Smooth muscle cell of the coronary artery (primary cell): ENCODE measurements at places on chromosomes 3 and 15. TPM values are rescaled to one million over a fixed set of nuclear protein-coding genes. Genes with fewer than 3 reads are reported as not detected.

Gene GABRG3
- total RNA-seq: not detected in 2 replicates

Gene DUOX1
- 0.08 and 0.59 TPM in 2 replicates for total RNA-seq

Gene KNL1
- total RNA-seq: 0.12 and 3.8 TPM in 2 replicates

Gene TAGLN3
- total RNA-seq: 0.38 TPM in 1 of 2 replicates, not detected in the other

Gene ALG1L2
- not detected in 2 replicates for total RNA-seq

Gene A4GNT
- total RNA-seq: not detected in 2 replicates

Gene SLC25A38
- 14.6 and 15.4 TPM in 2 replicates for total RNA-seq

Gene C3orf85
- total RNA-seq: not detected in 2 replicates

Gene SLC2A2
- not detected in 2 replicates for total RNA-seq

Gene EEF1AKMT4
- 1.6 and 4.3 TPM in 2 replicates for total RNA-seq

Gene AP3B2
- total RNA-seq: under 0.01 and 1.1 TPM in 2 replicates

Gene RTP3
- total RNA-seq: not detected in 2 replicates

Gene BTD
- total RNA-seq: 18.1 and 39.7 TPM in 2 replicates

Gene GOLGA6L9
- 2.0 and 3.9 TPM in 2 replicates for total RNA-seq

Gene SPINK8
- total RNA-seq: not detected in 2 replicates

Gene CD86
- not detected in 2 replicates for total RNA-seq

Gene KPNA4
- total RNA-seq: 33.4 and 46.3 TPM in 2 replicates

Gene CLDN18
- total RNA-seq: not detected in 2 replicates

Gene ZNF35
- 3.4 and 10.6 TPM in 2 replicates for total RNA-seq

Gene ZNF639
- 14.9 and 34.0 TPM in 2 replicates for total RNA-seq

Gene PRTG
- total RNA-seq: 0.70 and 2.0 TPM in 2 replicates

Gene KCNMB2
- total RNA-seq: not detected in 2 replicates

Gene PLAAT1
- total RNA-seq: not detected in 2 replicates

Gene ALDH1L1
- under 0.01 and 0.08 TPM in 2 replicates for total RNA-seq

Gene DGKG
- total RNA-seq: under 0.01 and 2.1 TPM in 2 replicates

Gene TPRG1
- total RNA-seq: 0.15 and 8.9 TPM in 2 replicates

Gene RASGRP1
- under 0.01 and 0.08 TPM in 2 replicates for total RNA-seq

Gene NFKBIZ
- total RNA-seq: 19.8 and 38.4 TPM in 2 replicates

Gene AADACL2
- not detected in 2 replicates for total RNA-seq

Gene SLC6A6
- total RNA-seq: 7.5 and 27.4 TPM in 2 replicates

Gene LMCD1
- total RNA-seq: 24.9 and 202 TPM in 2 replicates

Gene STAB1
- 0.15 and 3.4 TPM in 2 replicates for total RNA-seq

Gene ACSBG1
- under 0.01 TPM in 1 of 2 replicates, not detected in the other for total RNA-seq

Gene RAF1
- 79.9 and 91.5 TPM in 2 replicates for total RNA-seq
